ENCODE measurements at places on chromosomes 16 and 17.

DNA sequence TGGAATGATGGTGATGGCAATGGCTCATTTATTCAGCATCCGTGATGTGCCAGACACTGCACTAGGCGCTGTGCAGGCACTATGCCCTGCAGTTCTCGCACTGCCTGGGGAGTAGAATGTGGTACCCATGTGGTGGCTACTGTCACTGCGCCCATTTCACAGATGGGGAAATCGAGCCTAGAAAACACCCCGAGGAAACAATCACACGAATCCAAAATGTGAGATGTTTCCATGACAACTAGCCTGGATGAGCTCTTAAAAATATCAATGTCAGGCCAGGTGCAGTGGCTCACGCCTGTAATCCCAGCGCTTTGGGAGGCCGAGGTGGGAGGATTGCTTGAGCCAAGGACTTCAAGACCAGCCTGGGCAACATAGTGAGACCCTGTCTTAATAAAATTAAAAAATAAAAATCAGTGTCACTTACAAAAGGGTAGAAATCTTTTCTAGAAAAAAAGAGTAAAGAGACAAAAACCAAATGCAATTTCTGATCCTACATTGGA lies 57.9 kb upstream of the TNRC6A start:
- DNase-seq = no peak

GRCh38 chr17:34206569-34206968 lies 48.5 kb upstream of the CCL2 start:
- DNase-seq = no peak

DNA sequence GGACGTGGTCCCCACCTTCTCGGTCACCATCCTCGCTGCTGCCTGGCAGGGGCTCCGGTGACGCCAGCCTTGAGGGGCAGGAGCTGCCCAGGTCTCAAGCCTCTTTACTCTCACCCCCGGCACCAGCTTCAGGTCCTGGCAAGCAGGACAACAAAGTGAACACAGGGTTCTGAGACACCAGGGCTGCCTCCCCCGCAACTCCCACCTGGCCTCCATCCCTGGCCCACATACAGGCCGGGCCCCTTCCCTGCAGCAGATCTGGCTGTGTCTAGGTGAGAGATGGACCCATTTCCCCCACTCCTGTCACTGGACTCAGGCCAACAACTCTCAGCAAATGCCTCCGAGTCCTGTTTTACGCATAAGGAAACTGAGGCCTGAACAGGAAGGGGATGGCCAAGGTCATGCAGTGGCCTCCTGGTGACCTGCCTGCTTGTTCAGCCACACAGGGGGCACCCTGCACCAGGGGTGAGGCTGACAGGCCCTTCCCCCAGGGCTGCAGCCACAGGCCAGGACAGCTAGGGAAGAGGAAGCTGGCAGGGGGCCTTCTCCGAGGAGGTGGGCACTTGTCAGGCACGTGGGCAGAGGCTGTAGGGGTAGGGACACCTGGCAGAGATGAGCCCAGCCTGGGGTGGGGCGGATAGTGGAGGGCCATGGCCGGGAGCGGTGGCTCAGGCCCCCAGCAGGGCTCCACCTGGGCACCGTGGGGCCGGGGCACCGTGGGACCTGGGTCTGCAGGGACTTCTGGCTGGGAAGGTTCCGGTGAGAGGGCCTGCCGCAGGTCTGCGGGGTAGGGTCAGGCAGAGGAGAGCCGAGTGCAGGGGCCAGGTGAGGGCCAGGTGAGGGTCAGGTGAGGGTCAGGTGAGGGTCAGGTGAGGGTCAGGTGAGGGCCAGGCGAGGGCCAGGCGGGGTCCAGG lies 46.7 kb upstream of the PVALEF start:
- DNase-seq = no peak

DNA sequence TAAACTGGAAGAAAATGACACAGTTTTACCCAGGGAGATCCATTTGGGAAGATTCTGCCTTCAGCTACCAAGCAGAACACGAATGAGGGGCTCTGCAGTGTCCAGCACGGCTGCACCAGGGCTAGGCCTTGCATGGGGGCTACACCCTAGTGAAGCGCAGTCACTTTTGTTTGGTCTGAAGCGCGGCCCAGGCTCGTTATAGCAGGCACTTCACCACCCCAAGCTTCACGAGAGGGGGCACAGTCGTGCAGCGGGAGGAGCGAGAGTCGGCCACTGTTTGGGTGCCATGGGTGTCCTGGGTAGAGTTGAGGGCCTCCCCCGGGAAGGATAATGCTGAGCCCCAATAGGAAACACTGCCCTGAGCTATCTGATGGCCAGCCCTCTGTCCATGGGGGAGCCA lies 21.6 kb upstream of the IL17C start:
- DNase-seq = no peak

GRCh38 chr17:70081885-70082284 lies 6.9 kb downstream of the KCNJ16 start:
- no peak for DNase-seq

DNA sequence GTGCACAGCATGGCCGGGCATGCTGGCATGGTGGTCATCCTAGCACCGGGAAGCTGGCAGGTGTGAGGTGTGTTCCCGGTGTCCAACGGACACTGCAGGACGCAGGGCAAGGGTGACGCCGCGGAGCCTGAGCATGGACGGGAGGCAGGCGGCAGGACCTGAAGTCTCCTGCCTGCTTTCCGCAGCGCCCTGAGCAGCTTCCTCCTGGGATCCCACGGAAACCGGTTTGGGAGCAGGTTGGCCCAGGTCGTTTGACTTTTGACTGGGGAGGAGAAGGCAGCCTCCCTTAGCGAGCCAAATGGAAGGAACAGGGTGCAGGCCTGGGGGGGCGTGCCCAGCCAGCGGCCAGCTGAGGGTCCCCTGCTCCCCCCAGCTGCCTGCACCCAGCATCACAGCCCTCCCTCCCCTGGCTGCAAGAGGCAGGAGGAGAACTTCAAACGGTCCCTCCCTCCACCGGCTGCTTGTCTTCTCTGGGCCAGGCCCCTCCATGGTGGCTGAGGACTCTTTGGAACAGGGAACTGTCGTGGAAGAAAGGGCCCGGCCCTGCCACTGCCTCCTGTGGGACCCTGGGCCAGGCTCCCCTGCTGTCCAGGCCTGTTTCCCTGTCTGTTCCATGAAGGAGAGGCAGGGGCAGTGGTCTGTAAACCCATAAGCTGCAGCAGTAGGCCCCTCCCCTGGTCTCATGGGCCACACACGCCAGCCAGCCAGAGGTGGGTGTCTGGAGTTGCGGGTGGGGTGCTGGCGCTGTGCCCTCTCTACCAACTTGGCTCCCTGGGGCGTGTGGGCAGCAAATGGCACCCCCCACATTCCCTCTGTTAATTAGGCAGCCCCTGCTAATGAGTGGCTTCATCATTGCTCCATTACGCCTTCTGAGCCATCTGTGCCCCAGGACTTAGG lies 7.8 kb upstream of the ADGRG1 start:
- no peak for DNase-seq

- DNase-seq = no peak
These were observed 5.2 kb downstream of the IL34 start for GRCh38 chr16:70651524-70651923.

DNA sequence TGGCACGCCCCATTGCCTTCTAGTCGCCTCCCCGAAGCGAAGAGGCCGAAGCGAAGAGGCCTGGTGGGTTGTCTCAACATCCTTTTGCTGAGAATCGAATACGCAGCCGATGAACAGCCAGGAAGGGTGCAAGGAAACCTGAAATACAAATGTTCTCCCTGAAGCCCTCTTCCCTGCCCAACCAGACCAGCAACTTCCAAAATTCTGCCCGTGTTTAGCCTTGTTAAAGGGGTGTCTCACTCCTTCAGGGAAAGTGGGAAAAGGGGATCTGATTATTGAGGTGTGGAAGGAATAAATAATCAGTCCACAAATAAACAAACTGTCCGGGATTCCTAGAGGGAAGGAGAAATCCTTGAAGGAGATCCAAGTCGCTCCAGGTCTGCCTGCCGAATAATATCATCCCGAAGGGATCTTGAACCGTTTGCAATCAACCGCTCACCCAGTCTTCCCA lies 1.4 kb upstream of the FOXC2 start:
- no peak for DNase-seq

DNA sequence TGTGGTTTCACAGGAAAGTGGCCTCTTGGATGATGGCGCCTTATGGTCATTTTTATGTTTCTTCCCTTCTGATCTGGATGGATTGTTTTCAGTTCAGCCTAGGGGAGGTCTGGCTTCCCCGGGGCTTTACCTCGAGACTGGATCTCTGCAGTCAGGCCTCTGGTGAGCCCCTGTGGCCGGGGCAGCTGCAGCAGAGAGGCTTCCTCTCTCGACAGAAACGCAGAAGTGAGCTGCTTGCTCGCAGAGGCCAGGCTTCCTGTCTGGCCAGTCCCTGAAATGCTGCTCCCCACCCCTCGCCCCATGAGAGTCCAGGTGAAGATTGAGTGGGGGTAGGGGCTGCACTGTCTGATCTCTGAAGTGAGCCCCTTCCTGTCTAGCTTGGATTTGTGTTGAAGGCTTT lies 44.0 kb downstream of the PLCG2 start:
- DNase-seq = no peak
